ENCODE measurements at places on chromosomes 2 and 18.
A peak's percentile ranks its signal among the peaks of the same experiment; 100 is the strongest.

DNA sequence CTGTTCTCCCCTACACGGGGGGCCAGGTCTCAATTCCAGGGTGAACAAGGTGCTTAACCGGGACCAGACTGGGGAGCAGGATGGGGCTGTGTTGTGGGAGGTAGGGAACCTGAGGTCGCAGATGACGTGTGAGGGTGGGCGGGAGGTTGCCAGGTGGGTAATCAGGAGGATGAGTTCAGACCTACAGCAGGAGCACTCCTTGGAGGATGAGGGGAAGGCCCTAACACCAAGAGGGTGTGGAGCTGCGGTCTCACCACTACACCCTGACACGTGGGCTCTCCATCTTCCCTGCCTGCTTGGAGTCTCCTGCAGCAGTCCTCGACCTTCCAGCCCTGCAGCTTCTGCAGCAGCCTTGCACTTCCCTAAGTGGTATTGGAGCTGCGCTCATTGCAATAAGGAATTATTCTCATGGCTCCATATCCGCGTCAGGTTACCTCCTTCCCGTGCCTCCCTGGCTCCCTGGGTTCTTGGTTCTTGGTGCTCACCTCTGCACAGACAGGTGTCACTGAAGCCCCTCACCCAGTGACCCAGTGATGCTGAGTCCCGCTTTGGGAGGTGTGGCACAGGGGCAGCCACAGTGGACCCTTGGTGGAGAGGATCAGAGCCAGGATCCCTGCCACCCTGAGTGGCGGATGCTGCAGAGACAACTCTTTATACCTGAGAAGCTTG is 15.5 kb downstream of the SH3BP4 start:
- no peak for DNase-seq

- DNase-seq = no peak
These were observed 132.5 kb downstream of the VAPA start for GRCh38 chr18:10046178-10046807.

GRCh38 chr2:23355001-23355400 is 30.0 kb upstream of the KLHL29 start:
- no peak for DNase-seq

GRCh38 chr18:32148185-32148870 is 41.5 kb upstream of the MEP1B start:
- no peak for DNase-seq

- peak; percentile 63 for DNase-seq
These were observed 112.1 kb downstream of the KYNU start for GRCh38 chr2:142989273-142990204.

- no peak for DNase-seq
These were observed 93.1 kb downstream of the PIK3C3 start for GRCh38 chr18:42048158-42048557.

- no peak for DNase-seq
These were observed 242.2 kb downstream of the TGIF1 start for GRCh38 chr18:3692113-3692621.

- DNase-seq = no peak
These were observed 41.3 kb upstream of the ACAA2 start for GRCh38 chr18:49854681-49855080.

- DNase-seq = no peak
These were observed 201.2 kb downstream of the TPGS2 start for GRCh38 chr18:36627637-36628036.
